Brain microvascular endothelial cell (primary cell): ENCODE measurements at places on chromosomes 7 and 10.
A peak's percentile ranks its signal among the peaks of the same experiment; 100 is the strongest.

- no peak for DNase-seq
Measured at GRCh38 chr10:59878915-59879314, 27.4 kb downstream of the CCDC6 start.

DNA sequence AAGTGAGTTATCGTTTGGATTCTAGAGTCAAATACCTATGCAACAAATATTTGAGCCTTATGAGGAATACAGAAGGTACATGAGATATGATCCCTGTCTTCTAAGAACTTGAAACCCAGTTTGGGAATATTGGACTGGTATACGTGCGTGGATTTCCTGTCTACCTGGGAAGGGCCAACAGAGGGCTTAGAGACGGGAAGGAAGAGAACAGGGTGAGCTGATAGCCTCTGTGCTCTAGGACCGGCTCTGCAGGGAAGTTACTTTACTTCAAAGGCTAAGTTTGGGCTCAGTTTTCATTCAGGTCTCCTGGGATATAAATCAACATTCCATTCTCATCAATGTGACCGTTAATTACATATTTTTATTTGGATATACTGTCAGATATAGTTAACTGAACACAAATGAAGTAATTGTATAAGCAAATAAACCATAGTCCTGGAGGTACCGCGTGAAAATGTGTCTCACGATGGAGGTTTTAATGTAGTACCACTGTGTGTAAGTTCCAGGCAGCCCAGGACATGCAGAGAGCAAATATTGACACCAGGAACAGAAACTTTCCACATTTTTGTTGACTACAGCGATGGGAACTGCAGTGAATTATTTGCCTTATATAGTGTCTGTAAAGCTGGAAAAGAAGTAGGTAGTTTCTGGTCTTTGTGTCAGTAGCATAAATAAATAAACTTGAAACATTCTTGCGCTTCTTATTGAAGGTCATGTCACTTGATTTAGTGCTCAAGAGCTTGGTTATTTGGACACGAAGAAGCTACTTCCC is 8.6 kb downstream of the CHST12 start:
- peak; percentile 13 for DNase-seq

GRCh38 chr7:118087126-118087525 is 96.8 kb upstream of the LSM8 start:
- DNase-seq, result no peak

DNA sequence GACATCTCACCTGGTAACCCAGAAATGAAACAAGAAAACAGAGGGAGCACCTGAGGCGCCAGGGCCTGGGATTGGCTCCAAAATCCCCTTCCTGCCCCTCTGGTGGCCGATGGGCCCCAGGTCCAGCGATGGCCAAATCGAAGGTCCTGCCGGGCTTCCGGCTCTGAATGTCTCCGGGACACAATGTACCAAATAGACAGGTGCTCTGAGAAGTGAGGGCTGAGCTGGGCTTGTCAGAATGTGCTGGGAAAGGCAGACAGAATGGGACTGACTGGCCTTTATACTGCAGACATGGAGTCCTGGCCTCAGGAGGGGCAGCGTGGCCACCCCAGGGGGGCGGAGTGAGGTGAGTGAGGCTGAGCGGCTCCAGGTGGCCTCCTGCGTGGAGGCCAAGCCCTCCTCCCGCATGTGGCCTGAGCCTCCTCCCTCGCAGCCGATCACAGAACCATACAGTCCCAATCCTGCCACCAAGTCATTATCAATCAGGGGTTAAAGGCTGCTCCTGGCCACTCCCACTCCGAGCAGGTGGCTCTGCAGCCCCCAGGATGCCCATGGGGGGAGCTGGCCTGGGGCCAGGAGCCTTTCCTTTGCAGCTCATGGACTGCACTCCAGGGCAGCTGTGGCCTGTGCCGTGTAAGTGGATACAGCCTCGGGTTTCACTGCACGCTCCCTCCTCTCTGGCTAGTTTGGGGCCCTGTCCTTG is 185.5 kb downstream of the ADARB2 start:
- no peak for DNase-seq

DNA sequence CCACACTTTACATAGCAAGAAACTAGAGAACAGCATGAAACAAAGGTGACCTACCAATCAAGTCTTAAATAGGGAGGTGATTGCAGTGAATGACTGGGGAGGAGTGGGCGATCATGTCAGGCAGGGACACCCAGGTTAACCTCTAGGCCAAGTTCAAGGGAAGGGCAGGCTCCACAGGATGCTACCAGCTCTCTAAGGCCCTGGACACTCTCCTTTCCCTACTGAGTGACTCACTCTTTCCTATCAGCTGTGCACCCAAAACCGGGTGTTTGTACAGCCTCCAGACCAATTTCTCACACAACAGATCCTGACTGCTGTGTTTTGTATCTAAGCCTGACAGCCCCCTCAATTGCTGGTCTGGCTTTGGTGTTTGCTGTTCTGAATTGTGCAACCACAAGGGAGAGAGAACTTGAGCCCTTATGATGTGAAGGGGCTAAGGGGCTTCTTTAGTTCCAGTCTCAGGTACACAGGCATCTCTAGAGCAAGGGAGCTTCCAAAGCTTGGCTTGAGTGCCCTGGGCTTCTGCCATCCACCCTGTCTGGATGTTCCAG is 107.8 kb downstream of the TBXAS1 start:
- DNase-seq, result peak; percentile 85

- DNase-seq, result peak; percentile 12
Measured at GRCh38 chr10:52491246-52491995, 177.3 kb downstream of the DKK1 start.

GRCh38 chr10:15789793-15790525 is 70.2 kb upstream of the ITGA8 start:
- peak; percentile 36 for DNase-seq

GRCh38 chr10:101322266-101323108 is 31.5 kb upstream of the BTRC start:
- no peak for DNase-seq

- no peak for DNase-seq
Measured at GRCh38 chr10:29671228-29671780, 36.5 kb upstream of the SVIL start.

- DNase-seq, result no peak
Measured at GRCh38 chr10:128522551-128523308, 396.5 kb upstream of the MKI67 start.

DNA sequence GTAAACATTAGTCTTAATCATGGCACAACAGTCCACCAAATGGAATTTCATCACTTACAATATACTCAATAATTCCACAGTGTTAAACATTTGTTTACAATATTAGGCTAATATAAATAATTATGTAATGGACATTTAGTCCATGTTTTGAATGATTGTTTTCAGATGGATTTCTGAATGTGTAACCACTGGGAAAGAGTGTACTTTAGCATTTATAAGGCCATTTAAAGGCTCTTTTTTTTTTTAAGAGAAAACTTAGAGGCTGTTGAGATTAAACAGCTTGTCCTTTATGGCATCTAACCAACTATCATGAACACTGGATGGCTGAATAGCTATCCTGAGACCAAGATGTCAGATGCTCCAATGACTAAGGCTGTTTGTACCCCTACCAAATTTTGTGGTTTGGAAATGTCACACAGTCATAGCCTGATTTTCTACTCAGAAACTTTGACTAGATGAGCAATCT is 248.3 kb upstream of the GLI3 start:
- DNase-seq, result no peak

- no peak for DNase-seq
Measured at GRCh38 chr7:34844406-34844805, 186.4 kb downstream of the NPSR1 start.

- no peak for DNase-seq
Measured at GRCh38 chr7:64892666-64893309, 10.3 kb upstream of the ZNF273 start.

- DNase-seq, result no peak
Measured at GRCh38 chr7:151709141-151710038, 167.5 kb downstream of the PRKAG2 start.

DNA sequence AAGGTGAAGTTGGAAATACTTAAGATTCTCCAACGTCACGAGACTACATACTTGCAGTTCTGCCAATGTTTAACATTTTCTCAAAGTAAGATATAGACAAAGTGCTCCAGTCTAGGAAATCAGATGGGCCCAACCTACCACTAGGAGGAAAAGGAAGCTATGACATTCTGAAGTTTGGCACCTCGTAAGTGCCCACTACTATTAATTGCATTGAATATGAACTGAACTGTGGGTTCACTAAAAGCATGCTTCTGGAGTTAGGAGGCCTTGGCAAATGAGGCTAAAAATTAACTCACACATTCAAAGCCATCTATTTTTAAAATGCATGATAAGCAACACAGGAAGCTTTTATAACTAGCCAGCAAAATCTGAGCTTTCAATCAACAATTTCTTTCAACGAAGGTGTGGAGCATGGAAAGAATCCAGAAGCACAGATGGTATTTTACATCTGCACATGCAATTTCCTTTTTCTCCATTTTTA is 149.7 kb downstream of the LRRTM3 start:
- no peak for DNase-seq

DNA sequence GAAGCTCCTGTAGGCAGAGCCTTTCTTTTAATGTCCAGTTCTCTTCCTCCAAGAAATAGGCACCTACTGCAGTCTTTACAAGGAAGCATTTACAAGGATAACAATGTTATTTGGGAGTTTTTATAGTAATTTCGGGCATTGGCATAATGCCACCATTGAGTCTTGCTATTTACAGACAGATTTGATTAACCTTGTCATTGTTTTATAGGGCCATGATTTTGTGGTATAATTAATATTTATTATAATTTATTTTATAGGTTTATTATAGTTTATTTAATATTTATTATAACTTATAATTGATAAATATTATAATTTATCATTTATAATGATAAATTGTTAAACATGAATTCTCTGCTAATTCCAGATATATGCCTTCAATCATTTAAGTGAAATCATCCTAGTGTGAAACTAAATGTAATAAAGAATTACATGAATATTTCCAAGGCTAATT is 573 bp upstream of the POT1 start:
- DNase-seq, result no peak

- no peak for DNase-seq
Measured at GRCh38 chr7:118689403-118689802, 464.9 kb downstream of the ANKRD7 start.

- DNase-seq, result peak; percentile 95
Measured at GRCh38 chr10:103504181-103504783, 10.8 kb downstream of the NEURL1 start.

GRCh38 chr10:117197189-117197588 is at the start of gene KCNK18:
KCNK18 (plus strand) TSS chr10:117197489; CDS start chr10:117197489, 0 bp downstream.
- no peak for DNase-seq

GRCh38 chr10:49050906-49051305 is 64.4 kb downstream of the VSTM4 start:
- DNase-seq, result no peak

DNA sequence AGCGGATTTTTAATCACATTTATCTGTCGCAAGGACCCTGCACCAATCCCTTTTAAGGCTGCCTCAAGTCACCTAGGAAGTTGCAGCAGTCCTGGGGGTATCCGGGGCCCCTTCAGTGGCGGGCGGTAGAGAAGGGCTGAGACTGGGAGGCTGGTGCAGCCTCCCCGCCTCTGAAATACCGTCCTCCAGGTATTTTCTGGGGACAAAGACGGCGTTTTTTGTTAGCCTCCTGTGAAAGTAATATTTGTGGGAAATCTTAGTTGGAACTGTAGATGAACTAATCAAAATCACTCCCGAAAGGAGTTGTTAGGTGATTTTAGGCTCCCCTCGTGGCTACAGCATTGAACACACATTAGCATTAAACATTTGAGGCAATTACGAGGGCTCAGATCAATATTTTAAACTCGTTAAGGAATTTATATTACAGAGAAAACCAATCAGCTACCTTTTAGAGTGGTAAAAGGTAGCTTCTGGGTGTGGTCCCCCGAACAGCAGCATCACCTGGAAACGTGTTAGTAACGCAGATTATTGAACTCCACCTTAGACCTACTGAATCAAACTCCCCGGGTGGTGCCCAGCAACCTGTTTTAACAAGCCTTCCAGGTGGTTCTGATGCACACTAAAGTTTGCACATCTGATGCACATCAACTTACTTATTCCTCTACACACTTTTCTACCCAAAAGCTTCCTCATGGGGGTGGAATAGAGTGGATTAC is 530 bp upstream of the ANXA7 start:
- no peak for DNase-seq

DNA sequence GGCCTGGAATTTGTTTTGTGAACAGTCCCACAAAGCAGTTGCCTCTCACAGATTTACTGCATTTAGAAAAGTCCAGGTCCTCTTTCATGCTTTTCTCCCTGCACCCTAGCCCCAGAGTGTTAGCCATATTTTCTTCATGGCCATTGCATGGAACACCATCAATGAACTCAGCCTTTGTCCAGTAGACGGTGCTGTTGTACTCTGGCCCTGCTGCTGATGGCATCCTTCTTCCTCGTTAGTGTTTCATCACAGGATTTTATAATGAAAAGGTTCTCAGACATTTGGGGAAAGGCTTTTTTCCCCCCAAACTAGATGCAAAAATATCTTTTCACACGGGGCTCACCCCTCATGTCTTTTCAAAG is 93.0 kb upstream of the SLC25A13 start:
- DNase-seq, result peak; percentile 27

- DNase-seq, result no peak
Measured at GRCh38 chr10:49784681-49785080, 22.6 kb upstream of the OGDHL start.

- no peak for DNase-seq
Measured at GRCh38 chr10:119087271-119087882, 6.8 kb upstream of the EIF3A start.

- peak; percentile 49 for DNase-seq
Measured at GRCh38 chr7:33998476-33998875, 93.1 kb downstream of the BMPER start.

DNA sequence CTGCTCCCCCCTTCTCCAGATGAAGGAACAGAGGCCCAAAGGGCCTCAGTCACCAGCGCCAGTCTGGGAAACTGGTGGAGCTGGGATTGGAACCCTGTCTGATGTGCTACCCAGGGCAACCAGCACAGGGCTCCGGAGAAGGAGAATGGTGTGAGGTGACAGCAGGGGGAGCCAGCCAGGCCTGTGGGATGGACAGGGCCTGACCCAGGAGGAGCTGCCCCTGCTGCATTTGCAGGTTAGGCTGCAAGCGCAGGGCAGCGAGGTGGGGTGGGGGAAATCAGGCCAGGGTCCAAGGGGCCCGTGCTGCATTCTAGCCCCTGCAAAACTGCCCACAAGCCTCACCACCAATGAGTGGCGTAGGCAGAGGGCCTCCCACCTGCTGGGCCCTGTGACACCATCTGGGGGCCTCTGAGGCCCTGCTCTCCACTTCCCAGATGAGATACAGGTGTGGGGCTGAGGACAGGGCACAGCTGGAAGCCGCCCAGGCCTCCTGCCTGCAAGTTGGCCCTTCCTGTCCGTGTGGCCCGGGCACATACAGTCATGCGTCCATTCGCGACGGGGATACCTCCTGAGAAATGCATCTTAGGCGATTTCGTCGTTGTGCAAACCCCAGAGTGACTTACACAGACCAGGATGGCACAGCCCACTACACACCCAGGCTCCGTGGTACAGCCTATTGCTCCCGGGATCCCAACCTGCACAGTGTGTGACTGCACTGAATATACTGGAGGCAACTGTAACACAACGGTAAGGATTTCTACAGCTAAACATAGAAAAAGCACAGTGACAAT is 45.3 kb downstream of the RASGEF1A start:
- DNase-seq, result no peak

- DNase-seq, result peak; percentile 61
Measured at GRCh38 chr10:69318106-69318866, 40.0 kb downstream of the HK1 start.
